ENCODE measurements at places on chromosomes 5 and 9.

- DNase-seq = no peak
These were observed 716.5 kb downstream of the MTRR start for GRCh38 chr5:8585230-8586018.

DNA sequence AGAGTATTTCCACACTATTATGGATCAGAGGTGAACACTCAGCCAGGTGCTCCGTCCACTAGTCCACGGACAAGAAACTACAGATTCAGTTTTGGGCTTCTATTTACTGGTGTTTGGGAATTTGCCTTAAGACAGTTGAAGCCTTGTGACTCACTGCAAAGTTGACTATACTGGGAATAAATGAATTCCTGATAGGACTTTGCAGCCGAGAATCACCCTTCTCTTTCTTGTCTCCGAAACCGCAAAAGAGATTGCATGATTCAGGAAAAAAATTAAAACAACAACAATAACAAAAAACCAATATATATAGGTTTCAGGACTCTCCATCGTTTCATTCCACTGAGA is 716 bp downstream of the TMEM171 start:
- DNase-seq = no peak

GRCh38 chr9:132156262-132156661 is 5.6 kb upstream of the NTNG2 start:
- no peak for DNase-seq

DNA sequence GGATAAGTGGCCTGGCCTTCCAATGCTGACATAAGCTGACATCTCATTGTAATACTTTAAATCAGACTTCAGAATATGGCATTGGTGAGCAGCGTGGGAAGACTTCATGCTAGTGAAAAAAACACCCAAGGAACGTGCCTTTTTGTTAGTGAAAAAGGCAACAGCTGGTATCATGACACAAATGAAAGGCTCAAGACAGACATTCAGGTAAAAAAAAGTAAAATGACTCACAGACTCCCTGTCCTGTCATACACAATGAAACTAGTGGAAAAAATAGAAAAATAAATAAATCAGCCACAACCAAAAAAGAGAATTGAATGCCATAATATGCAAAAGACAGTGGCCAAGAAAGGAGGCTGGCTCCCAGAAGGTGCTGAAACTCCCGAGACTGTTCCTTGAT is 24.4 kb upstream of the PPP1R2B start:
- no peak for DNase-seq

DNA sequence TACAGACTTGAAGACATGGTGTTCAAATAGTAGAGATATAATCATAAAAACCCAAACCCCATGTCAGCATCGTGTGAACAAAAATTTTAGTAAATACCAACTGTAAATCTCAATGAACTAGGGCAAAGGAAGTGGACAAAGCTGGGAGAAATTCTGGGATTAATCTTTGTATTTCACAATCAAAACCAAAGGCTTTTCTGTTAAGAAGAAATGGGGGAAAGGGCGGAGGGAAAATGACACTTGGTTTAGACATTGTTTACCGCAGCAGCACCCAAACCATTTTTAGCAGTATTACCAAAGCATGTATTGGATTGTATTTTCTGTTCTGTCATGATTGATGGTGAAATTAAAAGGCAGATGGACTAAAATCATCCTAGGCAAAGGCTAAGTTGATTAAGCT is 134.2 kb upstream of the PRSS3 start:
- DNase-seq = no peak

Measured in fibroblast of the conjunctiva (primary cell).